ENCODE measurements at places on chromosomes 16 and 17.

DNA sequence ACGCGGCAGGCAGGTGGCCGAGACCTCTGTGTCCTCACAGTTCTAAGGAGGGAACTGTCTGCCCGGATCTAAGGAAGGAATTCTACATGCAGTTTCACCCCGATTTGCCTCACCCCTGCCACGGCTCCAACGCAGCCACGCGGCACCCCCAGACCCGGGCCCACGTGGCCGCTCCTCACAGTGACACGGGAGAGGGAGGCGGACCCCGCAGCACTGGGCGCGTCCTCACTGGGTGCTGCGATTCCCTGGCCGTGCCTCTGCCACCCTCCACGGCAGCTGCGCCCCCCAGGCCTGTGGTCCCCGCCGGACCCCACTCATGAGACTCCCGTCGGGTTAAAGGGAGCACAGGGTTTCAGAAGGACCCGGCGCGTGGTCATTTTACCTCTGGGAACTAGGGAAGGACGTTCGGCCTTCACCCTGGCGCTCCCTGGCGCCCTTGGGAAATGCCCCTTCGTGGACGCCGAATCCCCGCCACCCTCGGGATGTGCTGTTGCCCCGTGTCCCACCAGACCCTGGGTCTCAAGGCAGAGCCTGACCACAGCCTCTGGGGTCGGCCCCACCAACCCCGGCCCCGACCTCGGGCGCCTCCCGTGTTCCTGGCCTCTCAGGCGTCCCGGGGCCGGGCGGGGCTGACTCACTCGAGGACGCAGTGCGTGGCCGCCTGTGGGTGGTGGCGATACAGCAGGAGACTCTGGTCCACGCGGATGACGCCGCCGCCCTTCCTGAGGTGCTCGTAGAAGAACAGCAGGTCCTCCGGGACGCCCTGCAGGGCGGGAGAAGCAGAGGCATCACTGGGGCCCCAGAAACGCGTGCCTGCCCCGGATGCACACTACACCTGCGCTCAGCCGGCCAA lies 118.8 kb upstream of the METRNL start:
- no peak for DNase-seq

DNA sequence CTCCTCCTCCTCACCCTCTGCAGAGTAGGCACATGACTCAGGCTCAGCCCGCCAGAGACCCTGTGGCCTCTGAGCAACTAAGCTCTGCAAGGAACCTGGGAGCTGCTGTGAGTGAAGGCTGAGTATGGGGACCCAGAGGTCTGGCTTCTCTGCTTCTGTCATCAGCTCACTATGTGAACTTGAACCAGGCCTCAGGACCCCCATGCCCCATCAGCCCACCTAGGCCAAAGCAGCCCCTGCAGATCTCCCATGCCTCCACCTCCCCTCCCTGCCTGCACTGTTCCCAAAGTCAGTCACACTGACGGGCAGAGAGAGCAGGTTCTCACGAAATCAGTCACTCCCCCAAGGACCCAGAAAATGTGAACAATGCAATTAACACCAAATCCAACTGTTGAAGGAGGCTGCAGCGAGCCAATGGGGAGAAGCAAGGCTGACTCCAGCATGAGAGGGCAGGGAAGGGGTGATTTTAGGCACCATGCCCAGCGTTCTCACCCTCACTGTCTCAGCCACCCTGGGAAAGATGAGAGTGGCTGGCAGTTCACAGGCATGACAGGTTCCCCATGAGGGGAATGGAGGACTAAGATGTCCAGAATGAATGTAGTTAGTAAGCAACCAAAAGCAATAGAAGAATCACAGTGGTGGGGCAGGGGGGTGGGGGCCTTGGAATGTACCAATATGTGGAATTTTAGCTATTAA lies 60.6 kb downstream of the BEAN1 start:
- no peak for DNase-seq

- DNase-seq, result no peak
Measured at GRCh38 chr17:72120642-72121163, at the start of gene SOX9. TSS of gene SOX9 (plus strand) at chr17:72121020. CDS start at chr17:72121392, 372 bp downstream.

DNA sequence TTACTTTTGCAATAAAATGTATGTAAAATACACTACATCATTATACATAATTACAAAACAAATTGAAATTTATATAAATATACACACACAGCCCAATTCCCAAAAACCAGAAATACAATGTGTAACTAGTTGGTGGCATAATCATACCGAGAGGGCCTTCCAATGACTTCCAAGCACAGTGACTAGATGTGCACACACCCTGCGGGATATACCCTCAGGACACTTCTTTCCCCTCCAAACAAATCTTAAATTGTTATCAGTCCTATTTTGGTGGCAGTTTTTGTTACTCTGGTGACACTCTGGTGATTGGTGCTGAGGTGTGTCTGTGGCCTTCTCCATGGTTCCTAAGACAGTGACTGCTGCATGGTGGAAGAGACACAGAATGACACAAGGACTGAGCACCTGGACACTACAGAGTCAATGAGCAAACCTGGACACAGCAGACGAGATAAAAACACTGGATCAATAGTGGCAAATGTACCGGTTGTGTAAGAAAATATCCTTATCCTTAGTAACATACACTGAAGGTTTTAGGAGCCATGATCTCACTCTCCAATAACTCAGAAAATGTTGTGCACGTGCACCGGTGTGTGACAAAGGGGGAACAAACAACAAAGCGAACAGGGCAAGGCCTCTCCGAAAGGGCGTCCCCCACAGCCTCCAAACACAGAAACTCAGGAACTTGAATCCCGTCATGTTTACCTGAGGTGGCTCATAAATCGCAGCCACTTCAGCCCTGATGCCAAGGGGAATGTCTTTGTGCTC lies 32.9 kb downstream of the NPLOC4 start:
- no peak for DNase-seq

GRCh38 chr17:56297184-56297583 lies 143.9 kb downstream of the ANKFN1 start:
- DNase-seq, result peak; percentile 12

- DNase-seq, result no peak
Measured at GRCh38 chr17:39104046-39104445, 47.4 kb downstream of the PLXDC1 start.

- no peak for DNase-seq
Measured at GRCh38 chr16:1991588-1991947, 1.8 kb downstream of the SYNGR3 start.

DNA sequence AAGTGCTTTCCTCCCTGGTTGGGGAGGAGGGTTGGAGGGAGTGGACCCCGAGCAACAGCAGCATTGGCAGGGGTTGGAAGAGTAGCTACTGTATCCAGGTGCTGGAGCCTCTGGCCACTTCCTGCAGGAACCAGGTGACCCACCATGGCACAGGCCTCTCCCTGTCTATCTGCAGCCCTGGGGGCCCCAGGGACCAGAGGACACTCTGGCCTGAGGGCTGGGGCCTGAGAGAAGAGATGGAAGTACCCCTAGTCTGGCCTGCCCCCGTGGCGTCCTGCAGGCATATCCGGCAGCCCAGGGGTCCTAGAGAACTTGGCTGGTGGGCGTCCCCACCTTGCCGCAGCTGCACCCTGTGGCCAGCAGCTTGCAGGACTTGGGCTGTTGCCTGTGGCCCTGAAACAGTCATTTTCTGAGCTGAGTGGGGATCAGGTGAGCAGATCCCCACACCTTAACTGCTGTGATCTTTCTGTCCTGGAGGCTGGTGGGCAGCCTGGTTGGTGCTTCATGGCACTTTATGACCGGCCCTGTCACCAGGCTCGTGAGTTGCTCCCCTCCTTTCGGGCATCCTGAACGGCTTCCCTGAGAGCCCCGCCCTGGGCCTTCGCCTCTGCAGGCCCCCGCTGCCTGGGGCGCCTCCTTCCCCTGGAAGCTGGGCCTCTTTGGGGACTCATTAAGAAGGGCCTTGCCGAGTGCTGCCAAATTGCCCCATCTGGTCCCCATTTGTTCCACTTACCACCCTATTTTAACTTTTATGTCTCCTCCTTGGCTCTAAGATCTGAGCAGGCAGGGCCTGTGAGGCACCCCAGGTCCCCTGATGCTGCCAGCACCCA lies 298.6 kb downstream of the SEC14L1 start:
- no peak for DNase-seq

GRCh38 chr17:45789874-45790273 lies 5.8 kb downstream of the CRHR1 start:
- DNase-seq, result no peak

DNA sequence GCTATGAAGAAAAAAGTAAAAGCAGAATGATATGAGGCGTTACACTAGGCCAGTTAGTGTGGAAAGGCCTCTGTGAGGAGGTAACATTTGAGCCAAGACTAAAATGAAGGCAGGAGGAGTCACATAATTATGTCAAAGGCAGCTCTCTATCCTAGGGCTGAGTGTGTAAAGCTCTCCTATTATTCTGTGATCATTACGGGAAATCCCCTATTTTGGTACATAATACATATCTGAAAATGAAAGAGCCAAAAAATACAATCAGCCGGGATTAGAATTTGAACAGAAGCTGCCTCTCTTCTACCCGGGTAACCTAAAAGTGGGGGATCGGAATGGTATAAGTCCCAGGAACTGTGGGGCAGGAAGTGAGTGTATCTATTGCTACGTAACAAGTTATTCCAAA lies 27.1 kb downstream of the HEATR3 start:
- no peak for DNase-seq

DNA sequence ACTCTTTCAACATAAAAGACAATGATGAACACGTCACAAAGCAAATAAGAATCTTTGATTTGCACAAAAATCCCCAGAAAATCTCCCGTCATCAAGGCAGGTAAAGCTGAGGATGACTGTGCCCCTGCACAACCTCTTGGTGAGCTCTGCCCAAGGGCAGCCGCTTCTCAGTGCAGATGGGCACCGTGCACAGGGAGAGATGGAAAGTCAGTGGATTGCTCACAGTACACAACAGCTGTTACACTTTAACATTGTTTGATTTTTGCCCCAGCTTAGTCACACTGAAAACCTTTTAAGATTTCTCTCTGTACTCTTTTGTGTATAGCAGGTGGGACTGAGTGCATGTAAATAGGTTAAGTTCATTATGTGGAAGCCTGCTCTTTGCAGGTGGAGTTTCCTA lies 104.2 kb downstream of the CDK5R1 start:
- no peak for DNase-seq

DNA sequence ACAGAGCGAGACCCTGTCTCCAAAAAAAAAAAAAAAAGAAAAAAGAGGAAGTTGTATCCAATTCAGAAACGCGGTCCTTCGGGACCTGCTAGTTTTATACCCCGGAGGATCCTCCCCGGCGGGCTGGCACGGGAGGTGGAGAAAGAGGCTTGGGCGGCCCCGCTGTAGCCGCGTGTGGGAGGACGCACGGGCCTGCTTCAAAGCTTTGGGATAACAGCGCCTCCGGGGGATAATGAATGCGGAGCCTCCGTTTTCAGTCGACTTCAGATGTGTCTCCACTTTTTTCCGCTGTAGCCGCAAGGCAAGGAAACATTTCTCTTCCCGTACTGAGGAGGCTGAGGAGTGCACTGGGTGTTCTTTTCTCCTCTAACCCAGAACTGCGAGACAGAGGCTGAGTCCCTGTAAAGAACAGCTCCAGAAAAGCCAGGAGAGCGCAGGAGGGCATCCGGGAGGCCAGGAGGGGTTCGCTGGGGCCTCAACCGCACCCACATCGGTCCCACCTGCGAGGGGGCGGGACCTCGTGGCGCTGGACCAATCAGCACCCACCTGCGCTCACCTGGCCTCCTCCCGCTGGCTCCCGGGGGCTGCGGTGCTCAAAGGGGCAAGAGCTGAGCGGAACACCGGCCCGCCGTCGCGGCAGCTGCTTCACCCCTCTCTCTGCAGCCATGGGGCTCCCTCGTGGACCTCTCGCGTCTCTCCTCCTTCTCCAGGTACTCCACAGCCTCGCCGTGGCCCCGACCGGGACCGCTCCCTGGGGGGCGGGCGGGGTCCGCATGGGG lies at the start of gene CDH3:
CDH3 (plus strand) TSS at position 596 of the 779 bp plus-strand sequence; CDS start at position 666, 70 bp downstream.
- peak; percentile 76 for DNase-seq

- DNase-seq, result no peak
Measured at GRCh38 chr16:1772362-1772907, at the start of gene EME2. TSS of gene EME2 (plus strand) at chr16:1772810. CDS start at chr16:1773228, 418 bp downstream.

GRCh38 chr17:31008374-31009041 lies 37.7 kb downstream of the RNF135 start:
- DNase-seq, result peak; percentile 87

DNA sequence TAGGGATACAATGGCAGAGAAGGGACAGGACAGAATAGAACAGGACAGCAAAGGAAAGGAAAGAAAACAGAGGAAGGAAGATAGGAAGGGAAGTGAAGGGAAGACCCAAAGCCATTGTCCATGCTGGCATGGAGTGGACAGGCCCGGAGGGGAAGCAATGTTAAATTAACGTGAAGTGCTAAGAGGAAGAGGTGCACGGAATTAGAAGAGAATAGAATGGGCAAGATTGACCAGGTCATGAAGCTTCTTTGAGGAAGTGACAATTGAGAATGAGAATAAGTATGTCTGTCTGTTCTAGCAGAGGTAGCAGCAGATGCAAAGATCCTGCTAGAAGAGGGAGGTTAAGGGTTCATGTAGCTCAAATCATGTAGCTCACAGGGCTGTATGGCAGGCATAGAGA lies 117.2 kb downstream of the MAF start:
- no peak for DNase-seq

GRCh38 chr17:11278992-11279270 lies 37.9 kb downstream of the SHISA6 start:
- DNase-seq, result no peak

DNA sequence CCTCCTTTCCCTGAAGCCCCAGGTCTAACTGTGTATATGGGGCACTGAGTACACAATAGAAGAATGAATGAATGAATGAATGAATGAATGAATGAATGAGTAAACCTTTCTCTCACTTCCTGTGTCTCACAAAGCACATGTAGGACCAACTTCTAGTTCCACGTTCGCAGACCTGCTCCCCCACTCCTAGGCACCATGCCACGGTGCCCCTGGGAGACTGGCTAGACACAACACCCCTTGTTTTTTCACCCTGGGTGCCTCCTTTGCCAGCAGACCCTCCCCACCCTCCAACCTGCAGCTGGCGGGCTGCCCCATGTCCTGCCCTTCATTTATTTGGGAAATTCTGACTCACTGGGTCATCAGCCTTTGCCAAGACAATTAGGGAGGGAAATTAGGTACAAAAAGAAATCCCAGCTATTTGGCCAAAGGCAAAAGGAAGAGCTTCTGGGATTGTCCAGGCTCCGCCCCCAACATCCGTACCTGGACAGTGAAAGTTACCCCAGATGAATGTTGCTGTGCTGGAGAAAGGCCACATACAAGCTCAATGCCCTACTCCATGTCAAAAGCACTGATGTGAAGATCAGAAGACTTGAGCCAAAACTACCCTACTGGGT lies 7.7 kb downstream of the CES1 start:
- DNase-seq, result no peak
